Smooth muscle cell of the umbilical artery (primary cell): ENCODE measurements at places on chromosomes 16 and 17. TPM values are rescaled to one million over a fixed set of nuclear protein-coding genes. Genes with fewer than 3 reads are reported as not detected.

The TBC1D3 gene
- total RNA-seq, result not detected in 2 replicates

The CMTM1 gene
- 1.5 and 1.9 TPM in 2 replicates for total RNA-seq

The TMEM204 gene
- total RNA-seq, result 1.4 and 4.8 TPM in 2 replicates

The CAPNS2 gene
- 0.89 and 1.2 TPM in 2 replicates for total RNA-seq

The TNFSF13 gene
- total RNA-seq, result 0.83 TPM in 1 of 2 replicates, not detected in the other
